Hematopoietic multipotent progenitor cell (in vitro differentiated cells): ENCODE measurements at places on chromosomes 16 and 17. TPM values are rescaled to one million over a fixed set of nuclear protein-coding genes. Genes with fewer than 3 reads are reported as not detected.

Gene CORO6
- 4.6 TPM for total RNA-seq

GRCh38 chr16:85462714-85463611, 150.2 kb upstream of the GSE1 start:
- DNase-seq, result no peak

- DNase-seq, result no peak
Measured at GRCh38 chr16:55010492-55011160, 80.0 kb downstream of the IRX5 start.

GRCh38 chr16:9680019-9680655, 502.1 kb downstream of the GRIN2A start:
- DNase-seq, result no peak

DNA sequence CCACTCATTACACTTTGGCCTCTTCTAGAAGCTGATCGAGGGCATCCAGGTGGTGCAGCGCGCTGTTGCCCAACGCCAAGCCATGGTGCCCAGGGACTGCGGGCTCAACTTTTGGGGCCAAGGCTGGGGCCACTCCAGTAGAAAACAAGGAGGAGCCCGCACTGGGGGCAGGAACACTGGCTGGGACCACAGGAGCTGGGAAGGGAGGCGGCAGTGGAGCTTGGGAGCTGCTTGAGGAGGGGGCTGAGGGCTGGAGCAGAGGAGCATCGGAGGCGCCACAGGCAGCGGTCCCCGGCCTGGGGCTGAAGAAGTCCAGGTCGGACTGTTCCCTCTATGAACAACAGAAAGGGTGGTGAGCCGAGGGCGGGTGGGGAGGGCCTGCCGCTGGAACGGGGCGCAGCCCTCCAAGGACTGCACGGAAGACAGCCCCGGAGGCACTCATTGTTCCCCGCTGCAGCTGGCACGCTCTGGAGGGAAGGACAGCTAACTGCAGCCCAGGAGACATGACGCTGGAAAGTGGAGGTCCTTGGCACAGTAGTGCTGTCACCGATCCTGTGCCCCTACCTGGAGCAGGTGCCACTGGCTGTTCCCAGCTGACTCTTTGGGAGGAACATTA, 21.5 kb downstream of the GGA3 start:
- DNase-seq, result no peak
